Vein endothelial cell (primary cell): ENCODE measurements at places on chromosomes 16 and 17. TPM values are rescaled to one million over a fixed set of nuclear protein-coding genes. Genes with fewer than 3 reads are reported as not detected.

The CCL8 gene
- total RNA-seq: 0.38 TPM in 1 of 2 replicates, not detected in the other

The LDHD gene
- 0.29 and 0.98 TPM in 2 replicates for total RNA-seq

The PDIA2 gene
- total RNA-seq: 0.65 TPM in 1 of 2 replicates, not detected in the other

The RBBP6 gene
- total RNA-seq: 44.8 and 46.1 TPM in 2 replicates

The ASPA gene
- total RNA-seq: not detected in 2 replicates

The CTF1 gene
- total RNA-seq: 0.19 and 0.65 TPM in 2 replicates

The SPATA22 gene
- total RNA-seq: 0.65 TPM in 1 of 2 replicates, not detected in the other

The NTN3 gene
- total RNA-seq: under 0.01 TPM in 1 of 2 replicates, not detected in the other

The ASPHD1 gene
- total RNA-seq: 0.33 and 0.48 TPM in 2 replicates

The RAC3 gene
- total RNA-seq: 17.0 and 36.3 TPM in 2 replicates

The CCL15 gene
- total RNA-seq: not detected in 2 replicates

The ADAD2 gene
- 0.10 TPM in 1 of 2 replicates, not detected in the other for total RNA-seq

The PDXDC1 gene
- 68.6 and 75.1 TPM in 2 replicates for total RNA-seq

The PRCD gene
- total RNA-seq: under 0.01 TPM in 1 of 2 replicates, not detected in the other

The KRTAP4-4 gene
- total RNA-seq: not detected in 2 replicates

The ARL5C gene
- total RNA-seq: not detected in 2 replicates

The RPUSD1 gene
- total RNA-seq: 51.9 and 52.7 TPM in 2 replicates

The KRTAP3-1 gene
- total RNA-seq: not detected in 2 replicates
